Activated CD4-positive, alpha-beta T cell treated with anti-CD3 and anti-CD28 coated beads, Interleukin-2, amount 50 U/mL, for 4 hours (primary cell): ENCODE measurements at places on chromosomes 12 and 14.

DNA sequence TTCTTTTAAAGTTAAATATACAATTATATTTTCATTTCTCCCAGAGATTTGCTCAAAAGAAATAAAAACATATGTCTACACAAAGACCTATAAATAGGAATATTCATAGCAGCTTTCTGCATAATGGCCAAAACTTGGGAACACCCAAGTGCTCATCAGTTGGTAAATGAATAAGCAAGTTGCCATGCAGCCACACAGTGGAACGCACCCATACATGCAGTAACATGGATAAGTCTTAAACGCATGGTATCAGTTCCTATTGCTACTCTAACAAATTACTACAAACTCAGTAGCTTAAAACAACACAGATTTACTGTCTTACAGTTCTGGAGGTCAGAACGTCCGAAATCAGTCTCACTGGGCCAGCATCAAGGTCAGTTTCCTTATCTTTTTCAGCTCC lies 78.5 kb downstream of the DPF3 start:
- DNase-seq, result no peak

- no peak for DNase-seq
Observed at GRCh38 chr14:71698027-71698426, 234.2 kb upstream of the RGS6 start.

DNA sequence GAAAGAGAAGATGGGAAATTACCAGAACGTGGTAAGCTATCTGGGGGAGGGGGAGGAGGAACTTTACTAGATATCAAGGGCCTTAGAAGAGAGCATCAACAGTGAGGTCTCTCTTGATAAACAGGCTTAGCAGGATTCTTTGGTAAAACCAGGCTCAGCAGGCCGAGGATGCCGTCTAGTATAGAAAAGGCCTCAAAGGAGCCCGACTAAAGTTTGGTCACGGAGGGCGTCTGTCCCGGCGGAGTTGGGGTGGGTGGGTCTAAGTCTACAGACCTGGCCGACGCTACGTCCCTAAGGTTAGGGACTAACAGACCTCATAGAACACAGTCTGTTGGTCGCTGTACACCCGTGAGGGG lies 538 bp upstream of the TIGAR start:
- DNase-seq, result no peak

- DNase-seq, result no peak
Observed at GRCh38 chr14:73824127-73824526, 27.5 kb upstream of the PTGR2 start.

- no peak for DNase-seq
Observed at GRCh38 chr12:52009081-52009751, 2.5 kb downstream of the TAMALIN start.

GRCh38 chr14:22122829-22123560 lies 449.4 kb upstream of the OR4E1 start:
- DNase-seq, result no peak

GRCh38 chr12:25796523-25797000 lies 161.9 kb upstream of the RASSF8 start:
- no peak for DNase-seq

DNA sequence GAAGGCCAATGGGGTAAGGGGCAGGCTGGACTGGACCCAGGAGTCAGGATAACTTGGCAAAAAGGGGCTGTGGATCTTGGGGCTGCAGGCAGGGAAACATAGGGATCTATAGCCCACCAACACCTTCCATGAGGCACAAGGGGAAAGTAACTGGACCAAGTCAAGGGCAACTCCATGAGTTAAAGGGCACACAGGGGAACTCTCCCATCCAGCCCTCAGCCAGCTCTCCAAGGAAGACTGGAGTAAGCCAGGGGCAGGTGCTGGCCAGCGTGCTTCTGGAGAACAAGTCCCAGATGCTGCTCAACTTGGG lies 31.3 kb upstream of the ZFP36L1 start:
- DNase-seq, result no peak

GRCh38 chr14:32136027-32136825 lies 59.1 kb downstream of the ARHGAP5 start:
- no peak for DNase-seq

DNA sequence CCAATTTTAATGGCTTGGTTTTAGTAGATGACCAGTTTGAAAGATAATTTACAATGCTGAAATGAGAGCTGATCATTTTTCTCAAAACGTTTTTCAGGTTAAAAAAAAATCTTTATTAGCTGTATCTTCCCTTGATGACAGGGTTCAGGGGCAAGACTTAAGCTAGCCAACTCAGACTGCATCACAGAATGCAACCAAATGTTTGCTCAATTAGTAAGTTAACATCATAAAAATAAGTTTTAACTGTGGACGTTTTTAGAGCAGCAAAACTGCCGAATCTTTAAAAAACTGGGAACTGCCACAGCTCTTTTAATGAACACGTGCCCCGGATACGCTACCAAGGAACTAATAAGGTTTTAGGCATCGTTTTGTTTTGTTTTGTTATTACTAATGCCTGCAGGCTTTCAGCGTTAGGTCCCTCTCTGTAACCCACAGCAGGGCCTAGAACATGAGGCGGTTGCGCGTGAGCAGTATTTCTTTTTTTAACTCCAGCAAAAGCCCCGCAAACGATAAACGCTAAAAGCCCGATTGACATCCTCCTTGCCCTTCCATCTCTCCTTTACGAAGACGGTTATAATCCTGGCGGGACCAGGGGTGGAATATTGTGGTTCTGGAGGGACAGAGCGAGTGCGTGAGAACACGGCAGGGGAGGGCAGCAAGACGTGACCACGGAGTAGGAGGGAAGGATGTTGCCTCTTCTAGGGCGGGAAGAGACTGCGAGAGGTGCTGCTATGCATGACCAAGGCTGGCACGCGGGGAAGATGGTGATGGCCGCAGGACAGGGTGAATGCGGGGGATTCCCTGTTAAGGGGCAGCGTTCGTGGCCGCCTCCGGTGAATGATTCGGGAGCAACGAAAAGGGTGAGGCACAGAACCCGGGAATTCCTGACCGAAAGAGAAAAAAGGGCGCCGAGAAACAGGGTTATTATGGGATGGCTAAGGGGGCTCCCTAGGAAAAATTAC lies 652 bp downstream of the SUPT16H start:
- peak; percentile 32 for DNase-seq

- DNase-seq, result no peak
Observed at GRCh38 chr12:108649669-108650068, 16.0 kb upstream of the SELPLG start.

DNA sequence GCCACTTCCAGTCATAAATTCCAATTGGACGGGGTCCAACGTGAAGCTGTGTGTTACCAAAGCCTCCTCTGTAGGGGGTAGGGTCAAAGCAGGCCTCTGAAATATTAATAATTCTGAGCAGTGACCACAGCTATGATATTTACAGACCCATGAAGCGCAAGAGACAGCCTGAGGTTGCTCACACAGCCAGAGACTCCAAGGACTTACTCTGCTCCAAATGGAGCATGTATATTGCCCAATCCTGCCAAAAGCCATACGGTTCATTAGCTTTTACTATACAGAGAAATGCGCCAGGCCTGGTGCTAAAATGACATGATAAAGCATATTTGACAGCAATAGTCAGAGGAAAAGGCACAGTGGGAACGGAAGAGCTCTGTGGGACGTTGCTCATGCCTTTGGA lies 151.3 kb downstream of the PAH start:
- no peak for DNase-seq

GRCh38 chr14:95998656-95999055 lies 40.5 kb upstream of the C14orf132 start:
- no peak for DNase-seq

- no peak for DNase-seq
Observed at GRCh38 chr12:90987101-90987500, 17.7 kb downstream of the EPYC start.

GRCh38 chr12:119835068-119835467 lies 42.1 kb downstream of the CIT start:
- DNase-seq, result no peak

GRCh38 chr12:122862872-122863701 lies 27.8 kb downstream of the HIP1R start:
- no peak for DNase-seq

GRCh38 chr12:125533434-125534029 lies 468.3 kb downstream of the AACS start:
- no peak for DNase-seq

DNA sequence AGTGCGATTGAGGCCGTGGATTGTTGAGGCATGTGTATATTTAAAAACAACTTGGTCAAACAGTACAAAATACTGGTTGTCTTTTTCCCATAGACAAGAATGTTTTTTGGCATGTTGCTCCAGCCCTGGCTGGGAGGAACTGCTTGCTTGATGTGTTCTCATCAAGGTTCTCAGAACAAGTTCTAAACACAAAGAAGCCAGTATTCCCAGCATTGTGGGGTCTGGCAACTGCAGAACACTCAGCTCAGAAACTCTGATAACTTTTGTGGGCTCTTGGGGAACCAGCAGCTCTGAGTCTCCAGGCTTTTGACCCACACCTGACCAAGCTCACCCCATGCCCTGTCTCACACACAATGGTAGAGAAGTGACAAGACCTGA lies 27.1 kb upstream of the DICER1 start:
- DNase-seq, result no peak

DNA sequence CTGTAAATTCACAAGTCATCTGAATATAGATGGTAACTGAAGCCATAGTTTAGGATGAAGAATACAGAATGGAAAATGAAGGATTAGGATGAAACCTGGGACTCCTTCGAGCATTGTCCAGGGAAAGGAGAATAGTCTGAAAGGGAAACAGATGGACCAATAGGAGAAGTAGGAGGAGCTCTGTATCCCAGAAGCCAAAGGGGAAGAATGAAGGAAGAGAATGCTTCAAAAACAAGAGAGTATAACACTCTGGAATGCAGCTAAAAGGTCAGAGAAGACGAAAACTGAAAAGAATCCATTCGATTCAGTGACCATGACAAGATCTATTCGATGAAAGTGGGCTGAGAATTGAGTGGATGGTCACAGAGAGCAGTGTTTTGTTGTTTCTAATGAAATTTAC lies 1.0 kb downstream of the GMFB start:
- no peak for DNase-seq

DNA sequence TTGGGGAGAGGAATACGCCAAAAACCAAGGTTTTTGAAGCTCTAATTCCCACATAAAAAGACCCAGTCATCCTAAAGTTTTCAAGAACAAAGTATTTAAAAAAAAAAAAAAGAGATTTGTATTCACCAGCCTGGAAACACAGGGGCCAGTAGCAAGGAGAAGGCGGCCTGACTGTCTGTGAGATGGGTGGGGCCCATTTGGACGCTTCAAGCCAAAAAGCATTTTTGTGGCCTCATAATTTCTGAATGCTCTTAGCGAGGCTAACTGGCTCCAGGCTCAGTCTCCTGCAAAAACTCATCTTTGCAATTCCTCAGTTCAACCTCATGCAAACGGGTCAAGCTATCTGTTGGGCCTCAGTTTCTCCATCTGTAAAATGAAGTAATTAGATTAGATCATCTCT lies 514.1 kb downstream of the MED13L start:
- DNase-seq, result no peak

- DNase-seq, result no peak
Observed at GRCh38 chr12:121057794-121058193, 18.7 kb upstream of the OASL start.

DNA sequence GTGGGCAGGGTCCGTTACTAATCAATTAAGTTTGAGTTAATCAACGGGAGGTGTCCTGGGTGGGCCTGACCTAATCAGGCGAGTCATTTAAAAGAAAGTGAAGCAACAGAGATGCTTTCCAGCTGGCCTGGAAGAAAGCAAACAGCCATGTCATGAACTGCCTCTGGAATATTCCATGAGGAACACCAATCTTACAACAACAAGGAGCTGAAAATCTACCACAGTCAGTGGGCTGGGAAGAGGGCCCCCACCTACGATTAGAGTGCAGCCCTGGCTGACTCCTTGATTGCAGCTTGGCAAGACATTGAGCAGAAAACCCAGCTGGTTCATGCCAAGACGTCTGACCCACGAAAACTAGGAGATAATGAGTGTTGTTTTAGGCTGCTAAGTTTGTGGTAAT lies 56.2 kb downstream of the SSPN start:
- no peak for DNase-seq

DNA sequence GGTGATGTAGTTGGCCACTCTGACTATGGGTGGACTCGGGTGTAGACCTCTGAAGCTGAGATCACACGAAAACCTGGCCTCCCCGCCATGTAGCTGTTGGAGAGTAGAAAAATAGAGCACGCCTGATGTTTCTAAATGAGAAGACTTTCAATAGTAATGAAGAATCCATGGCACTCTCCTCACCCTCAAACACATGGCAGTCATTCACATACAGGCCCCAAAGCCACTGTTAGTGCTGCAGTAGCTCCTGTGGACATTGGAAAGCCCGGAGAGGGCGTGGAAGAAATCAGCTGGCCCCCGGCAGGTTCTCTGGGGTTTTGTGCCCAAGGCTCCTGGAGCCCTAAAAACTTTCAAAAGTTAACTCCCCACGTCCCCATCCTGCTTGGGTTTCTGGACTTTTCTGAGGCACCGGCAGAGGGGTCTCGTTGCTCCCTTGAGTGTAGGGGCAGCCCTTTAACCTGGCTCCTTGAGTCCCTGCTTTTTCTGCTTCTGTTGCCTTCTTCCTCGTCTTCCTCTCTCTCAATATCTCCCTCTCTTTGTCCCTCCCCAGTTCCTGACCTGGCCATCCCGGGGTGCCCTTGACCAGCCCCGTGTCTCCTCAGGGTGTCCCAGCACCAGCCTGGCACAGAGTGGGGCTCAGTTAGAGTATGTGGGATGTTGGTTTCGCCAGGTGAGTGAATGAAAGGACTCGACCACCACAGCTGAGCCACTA lies 8.3 kb downstream of the MEG3 start:
- no peak for DNase-seq

GRCh38 chr12:121858318-121858661 lies 369 bp downstream of the HPD start:
- DNase-seq, result no peak

DNA sequence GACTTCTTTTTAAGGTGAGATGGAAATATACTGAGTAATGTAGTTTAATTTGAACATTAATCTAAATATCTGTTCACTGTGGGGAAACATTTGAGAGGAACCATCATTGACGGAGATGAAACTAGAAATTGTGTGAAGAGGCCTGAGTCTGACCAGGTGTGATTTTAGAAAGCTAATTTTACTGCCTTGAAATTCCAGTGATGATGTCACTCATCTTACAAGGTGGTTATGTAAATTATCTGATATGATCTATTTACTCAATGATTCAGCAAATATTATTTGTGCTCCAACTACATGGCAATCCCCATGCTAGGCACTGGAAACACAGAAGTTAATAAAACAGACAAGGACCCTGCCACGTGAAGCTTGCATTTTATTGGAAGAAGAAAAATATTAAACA lies 435.7 kb upstream of the DCN start:
- DNase-seq, result no peak

GRCh38 chr12:52514471-52515318 lies 5.5 kb downstream of the KRT5 start:
- no peak for DNase-seq

DNA sequence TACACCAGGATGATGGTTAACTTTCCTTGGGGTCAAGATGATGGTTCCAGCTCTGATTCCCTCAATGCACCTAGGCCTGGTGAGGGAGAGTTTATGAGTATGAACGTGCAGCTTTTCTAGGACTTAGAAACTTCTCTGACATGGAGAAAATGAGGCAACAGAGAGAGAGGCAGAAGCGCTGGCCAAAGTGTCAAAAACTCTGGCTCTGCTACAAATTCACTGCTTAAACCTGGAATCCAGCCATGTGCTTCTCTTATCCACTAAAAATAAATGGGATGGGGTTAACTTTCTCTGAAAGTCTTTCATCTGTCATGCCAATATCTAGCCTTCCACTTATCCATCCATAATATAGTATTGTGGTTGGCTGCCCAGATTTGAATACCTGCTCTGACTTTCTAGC lies 568.7 kb downstream of the MED13L start:
- DNase-seq, result no peak
